ENCODE measurements at places on chromosomes 3 and 15.

GRCh38 chr15:45112143-45112590, 1.8 kb downstream of the DUOX2 start:
- no peak for DNase-seq

DNA sequence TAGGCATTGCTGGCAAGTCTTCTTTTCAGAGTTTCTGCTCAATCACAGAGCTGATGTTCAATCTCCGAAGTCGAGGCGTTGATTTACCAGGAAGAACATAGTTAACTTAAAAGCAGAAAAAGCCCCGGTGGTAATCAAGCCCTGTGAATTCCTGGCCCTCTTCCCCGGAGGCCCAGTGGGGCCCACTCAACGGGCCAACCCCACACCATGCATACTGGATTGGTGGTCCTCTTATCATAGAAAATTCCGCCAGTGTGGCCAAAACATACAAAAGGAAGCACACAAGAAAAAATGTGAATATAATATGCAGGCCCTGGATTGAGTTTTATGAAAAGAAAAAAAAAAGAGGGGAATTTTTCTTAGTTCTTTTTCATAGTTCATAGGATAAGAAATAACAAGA, 873.0 kb upstream of the NR2F2 start:
- DNase-seq, result no peak

DNA sequence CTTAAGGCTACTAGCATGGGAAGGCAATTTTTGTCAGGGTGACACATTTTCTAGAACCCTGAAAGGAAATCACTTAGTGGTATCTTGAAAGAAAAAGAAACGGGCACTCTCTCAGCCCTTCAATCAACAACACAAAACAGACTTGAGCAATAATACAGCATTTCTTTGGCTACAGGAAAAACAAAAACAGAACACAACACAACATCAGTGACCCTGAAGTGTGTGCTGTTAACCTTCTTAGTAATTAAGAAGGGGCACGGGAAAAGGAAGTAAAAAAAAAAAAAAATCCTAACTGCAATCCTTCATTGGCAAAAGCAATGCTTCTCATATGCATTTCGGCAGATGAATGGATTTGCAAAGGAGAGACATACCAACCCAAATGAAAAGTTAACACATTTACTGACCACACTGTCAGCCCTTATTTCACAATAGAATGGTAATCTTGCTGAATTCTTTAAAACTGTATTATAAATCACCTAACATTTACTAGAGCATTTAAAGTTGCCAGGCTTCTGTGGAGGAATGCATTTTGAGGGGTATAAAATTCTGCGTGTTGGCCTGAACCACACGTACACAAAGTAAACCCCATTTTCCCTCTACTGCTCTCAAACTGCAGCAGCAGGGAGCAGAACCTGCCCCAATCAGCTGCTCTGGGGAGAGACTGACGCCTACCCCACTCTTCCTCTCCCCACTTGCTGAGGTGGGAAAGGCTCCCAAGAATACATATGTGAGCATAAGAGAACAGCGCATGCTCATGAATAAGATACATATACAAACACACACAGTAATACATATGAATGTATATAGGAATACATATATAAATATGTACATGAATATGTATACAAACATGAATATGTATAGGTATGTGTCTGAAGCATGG, 198.5 kb downstream of the FOXP1 start:
- peak; percentile 46 for DNase-seq

GRCh38 chr15:101179341-101180153, 72.3 kb downstream of the CHSY1 start:
- no peak for DNase-seq

GRCh38 chr15:25694823-25695312, 168.3 kb downstream of the ATP10A start:
- no peak for DNase-seq

DNA sequence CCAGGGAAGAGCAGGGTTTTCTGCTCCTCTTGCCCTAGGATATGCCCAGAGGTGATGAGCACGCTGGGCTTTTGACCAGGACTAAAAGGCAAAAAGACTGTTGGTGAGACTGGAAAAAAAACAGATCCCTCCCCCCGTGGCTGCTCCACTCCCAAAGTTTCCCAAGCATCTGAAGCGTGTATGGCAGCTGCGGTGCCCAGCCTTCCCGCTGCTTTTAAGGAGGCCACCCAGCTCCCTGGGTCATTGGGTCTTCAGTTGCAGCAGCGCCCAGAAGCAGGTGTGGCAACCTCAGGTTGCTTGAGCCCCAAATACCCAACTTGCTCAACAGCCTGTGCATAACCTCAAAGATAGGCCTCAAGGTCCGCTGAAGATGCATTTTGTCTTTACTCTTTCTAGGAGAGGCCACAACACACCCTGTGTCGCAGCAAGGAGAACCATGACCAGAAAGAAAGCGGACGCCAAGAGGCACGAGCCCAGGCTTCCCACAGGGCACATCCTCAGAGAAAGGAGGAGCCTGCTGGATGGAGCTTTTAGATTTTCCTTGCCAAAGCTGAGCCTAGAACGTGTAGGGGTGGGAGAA, 2.0 kb downstream of the SRGAP3 start:
- no peak for DNase-seq

GRCh38 chr3:139134678-139135372, 90.1 kb upstream of the PRR23C start:
- no peak for DNase-seq

GRCh38 chr15:64443747-64444621, 16.4 kb upstream of the ZNF609 start:
- peak; percentile 32 for DNase-seq

- no peak for DNase-seq
Measured at GRCh38 chr15:70382009-70382749, 284.5 kb upstream of the TLE3 start.

GRCh38 chr3:127590282-127590592, 296 bp downstream of the TPRA1 start:
- DNase-seq, result no peak

GRCh38 chr15:40238532-40239403, at the start of gene PAK6:
TSS of gene PAK6 (plus strand) at chr15:40239063. CDS start at chr15:40264786, 25,723 bp downstream.
- no peak for DNase-seq

DNA sequence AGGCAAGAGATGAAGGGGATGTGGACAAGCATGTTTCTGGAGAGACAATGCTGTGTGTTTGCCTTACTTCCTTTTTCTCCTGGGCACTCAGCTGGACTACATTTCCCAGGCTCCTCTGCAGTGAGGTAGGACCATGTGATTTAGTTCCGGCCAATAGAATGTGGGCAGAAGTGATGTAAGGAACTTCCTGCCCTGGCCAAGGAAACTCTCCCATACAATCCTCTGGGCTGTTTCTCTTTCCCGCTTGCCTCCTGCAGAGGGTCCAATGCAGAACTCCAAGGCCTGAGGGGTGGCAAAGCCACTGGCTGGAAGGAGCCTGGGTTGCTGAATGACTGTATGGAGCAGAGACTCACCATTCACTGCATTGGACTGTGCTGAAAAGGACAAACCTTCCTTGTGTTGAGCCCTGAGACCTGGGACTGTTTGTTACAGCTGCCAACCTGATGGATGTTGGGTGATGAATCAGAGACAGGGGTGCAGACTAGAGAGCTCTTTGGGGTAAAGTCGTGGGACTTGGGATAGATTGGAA, 82.7 kb upstream of the SLC6A6 start:
- peak; percentile 97 for DNase-seq

GRCh38 chr15:31342781-31343626, 16.4 kb downstream of the KLF13 start:
- no peak for DNase-seq

- DNase-seq, result peak; percentile 40
Measured at GRCh38 chr15:87829332-87830050, 427.0 kb downstream of the NTRK3 start.

DNA sequence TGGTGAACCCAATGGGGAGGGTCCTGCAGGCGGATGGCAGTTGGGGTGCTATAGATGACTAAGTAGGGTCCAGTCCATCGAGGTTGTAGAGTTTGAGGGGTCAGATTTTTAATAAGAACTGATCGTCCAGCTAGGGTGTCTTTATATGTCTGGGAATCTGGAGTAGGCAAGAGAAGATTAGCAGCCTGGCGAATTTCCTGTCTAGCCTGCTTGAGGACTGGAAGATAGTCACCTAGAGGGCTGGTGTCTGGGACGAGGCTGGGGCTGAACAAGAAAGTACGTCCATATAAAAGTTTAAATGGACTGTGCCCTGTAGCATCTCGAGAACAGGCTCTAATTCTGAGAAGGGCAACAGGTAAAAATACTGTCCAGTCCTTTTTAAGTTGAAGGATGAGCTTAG, 6.7 kb upstream of the IP6K2 start:
- DNase-seq, result no peak

DNA sequence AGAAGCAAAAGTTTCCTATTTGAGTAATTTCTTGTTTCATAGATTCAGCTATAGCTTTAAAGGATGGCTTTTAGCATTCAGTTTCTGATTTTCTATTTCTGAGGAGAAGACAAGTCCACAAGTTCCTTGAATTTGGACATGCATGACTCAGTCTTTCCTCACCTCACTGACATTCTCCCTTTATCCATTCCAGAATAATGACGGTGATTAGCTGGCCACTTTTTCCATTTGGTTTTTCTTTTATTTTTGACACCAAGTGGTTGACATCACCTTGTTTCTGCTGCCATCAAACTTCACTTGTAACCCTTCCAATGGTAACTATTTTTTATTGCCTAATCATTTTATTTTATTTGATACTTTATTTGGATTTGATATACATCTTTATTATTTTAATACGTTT, 404.4 kb upstream of the KCNMB2 start:
- DNase-seq, result no peak

GRCh38 chr3:179091113-179091512, 19.5 kb upstream of the ZMAT3 start:
- no peak for DNase-seq

- DNase-seq, result no peak
Measured at GRCh38 chr3:134086616-134087015, 56.9 kb upstream of the SLCO2A1 start.

DNA sequence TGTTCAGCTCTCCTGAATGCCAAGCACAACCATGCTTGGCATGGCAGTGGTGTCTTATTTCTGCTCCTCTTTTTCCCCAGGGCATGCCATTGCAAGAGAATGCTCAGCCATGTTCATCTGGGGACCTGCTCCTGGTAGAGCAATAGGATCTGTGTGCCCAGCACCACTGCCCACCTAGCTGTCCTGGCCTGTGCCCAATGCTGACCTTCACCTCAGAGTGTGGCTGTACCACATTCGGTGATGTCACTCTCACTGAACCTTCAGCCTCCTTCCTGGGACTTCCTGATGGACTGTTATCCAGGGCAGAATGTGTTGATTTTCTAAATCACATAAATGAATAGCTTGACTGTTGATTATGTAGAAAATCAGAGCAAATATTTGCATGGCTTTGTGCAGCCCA, 42.0 kb downstream of the AGTR1 start:
- no peak for DNase-seq

DNA sequence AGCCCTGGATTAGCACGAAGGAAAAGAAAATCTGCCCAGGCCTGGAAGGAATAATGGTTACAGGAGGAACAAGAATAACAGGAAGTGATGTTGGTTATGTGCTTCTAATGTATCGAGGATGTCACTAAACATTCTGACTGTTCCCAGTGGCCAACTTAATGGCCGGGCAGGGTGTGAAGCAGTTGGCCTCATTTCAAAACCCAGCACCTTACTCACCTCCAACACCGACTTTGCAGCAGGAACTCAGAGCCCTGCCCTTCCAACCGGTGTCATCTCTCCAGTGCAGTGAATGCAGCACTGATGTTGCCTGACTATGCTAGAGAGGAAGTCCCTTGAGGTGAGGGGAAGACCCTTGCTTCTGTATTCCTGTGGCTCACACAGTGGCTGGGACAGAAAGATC, 162.4 kb upstream of the LRTM1 start:
- DNase-seq, result no peak

DNA sequence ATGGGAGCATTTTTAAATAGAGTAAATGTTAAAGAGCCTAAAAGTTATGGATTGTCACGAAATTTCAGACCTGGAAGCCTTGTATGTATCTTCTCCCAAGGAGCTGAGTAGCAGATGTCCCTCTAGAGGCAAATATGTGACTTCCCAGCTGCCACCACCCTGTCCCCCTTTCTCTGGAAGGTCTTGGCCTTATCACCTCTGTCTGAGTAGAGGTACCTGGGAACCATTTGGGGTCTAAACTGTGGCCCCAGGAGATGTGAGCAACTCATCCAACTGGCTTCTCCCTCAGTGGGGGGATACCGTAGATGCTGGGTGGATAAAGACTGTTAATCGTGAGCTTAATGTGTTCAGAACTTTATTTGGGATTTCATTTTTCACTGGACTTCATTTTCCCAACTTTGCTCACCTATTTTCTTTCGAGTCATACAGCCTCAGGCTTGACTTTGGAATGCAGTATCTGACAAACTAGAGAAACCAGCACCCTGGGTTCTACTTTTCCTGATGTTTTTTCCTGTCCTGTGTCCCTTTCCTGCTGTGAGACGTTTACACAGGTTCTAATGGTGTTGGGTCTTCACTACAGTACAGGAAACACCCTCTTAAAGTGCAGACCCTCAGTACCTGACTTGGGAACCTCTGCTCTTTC, 53.3 kb upstream of the CCR4 start:
- no peak for DNase-seq

GRCh38 chr3:152505926-152506325, 237.2 kb downstream of the MBNL1 start:
- DNase-seq, result no peak

DNA sequence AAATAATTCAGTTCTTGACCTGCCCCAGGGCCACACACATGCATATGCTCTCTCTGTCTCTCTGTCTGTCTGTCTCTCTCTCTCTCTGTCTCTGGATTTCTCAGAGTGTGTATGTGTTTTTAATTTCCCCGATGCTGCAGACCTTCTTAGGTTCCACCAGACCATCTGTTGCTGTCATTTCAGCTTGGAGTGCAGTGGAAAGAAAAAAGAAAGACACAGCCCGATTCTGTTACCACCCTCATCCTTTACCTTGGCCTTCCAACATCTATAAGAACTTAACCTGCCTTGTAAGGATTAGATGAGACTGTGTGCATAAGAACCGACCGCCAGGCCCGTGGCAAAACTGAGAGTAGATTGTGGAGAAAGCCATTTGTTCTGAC, 9.7 kb upstream of the PGPEP1L start:
- DNase-seq, result no peak

- no peak for DNase-seq
Measured at GRCh38 chr15:98776607-98777281, 128.4 kb downstream of the IGF1R start.

GRCh38 chr3:212432-212831, 15.9 kb downstream of the CHL1 start:
- DNase-seq, result no peak

- DNase-seq, result no peak
Measured at GRCh38 chr3:189419038-189419437, 212.2 kb upstream of the TP63 start.

- DNase-seq, result no peak
Measured at GRCh38 chr3:27449530-27450150, 34.5 kb downstream of the SLC4A7 start.

Measured in AML-193 (cell line).